ENCODE measurements at places on chromosomes 4 and X.

DNA sequence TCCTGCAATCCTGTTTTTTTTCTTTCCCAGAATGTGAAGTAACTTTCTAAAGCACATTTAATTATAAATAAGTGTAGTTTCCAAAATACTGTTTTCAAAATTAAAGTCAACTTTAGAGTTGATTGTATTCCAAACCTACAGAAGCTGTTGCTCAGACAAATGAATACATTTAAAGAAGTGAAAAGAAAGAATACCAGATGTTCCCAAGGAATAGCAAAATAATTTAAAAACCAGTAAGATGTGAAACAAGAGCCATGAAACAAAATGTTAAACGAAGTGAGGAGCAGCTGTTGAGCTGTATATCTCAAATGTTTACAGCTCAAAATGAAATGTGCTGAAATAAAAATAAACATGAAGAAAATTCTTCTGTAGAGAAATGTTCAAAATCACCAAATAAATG is 627.4 kb upstream of the NDST4 start:
- DNase-seq, result no peak

GRCh38 chrX:112844250-112844649 is 3.6 kb upstream of the AMOT start:
- DNase-seq, result no peak

DNA sequence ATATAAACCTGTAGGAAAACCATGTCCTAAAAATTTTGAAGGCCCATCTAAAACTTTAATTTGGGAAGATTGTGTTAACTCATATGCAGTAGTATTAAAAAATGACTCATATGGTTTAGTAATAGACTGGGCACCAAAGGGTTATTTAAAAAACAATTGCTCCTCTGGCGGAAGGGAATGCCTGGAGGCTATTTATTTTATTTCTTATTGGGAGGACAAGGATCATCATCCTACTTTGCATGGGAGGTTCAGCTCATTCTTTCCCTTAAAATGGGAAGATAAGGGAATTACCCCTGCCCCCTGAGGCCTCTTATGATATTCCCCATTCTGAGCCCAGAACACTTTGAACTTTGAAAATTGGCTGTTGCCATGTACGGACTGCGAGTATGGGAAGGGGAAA is 29.7 kb upstream of the MGST2 start:
- no peak for DNase-seq

- DNase-seq, result no peak
Observed at GRCh38 chr4:150591904-150592303, 10.0 kb downstream of the MAB21L2 start.

- no peak for DNase-seq
Observed at GRCh38 chr4:146506272-146506671, 15.5 kb downstream of the SLC10A7 start.

- DNase-seq, result no peak
Observed at GRCh38 chr4:151808120-151808529, 47.3 kb upstream of the GATB start.

- DNase-seq, result no peak
Observed at GRCh38 chr4:97153042-97153441, 990.2 kb downstream of the STPG2 start.

- no peak for DNase-seq
Observed at GRCh38 chrX:115486510-115486909, 74.5 kb upstream of the PLS3 start.

GRCh38 chrX:154329294-154329693 is 33.7 kb downstream of the TKTL1 start:
- DNase-seq, result no peak

GRCh38 chrX:119266364-119266995 is 30.4 kb downstream of the PGRMC1 start:
- DNase-seq, result no peak

DNA sequence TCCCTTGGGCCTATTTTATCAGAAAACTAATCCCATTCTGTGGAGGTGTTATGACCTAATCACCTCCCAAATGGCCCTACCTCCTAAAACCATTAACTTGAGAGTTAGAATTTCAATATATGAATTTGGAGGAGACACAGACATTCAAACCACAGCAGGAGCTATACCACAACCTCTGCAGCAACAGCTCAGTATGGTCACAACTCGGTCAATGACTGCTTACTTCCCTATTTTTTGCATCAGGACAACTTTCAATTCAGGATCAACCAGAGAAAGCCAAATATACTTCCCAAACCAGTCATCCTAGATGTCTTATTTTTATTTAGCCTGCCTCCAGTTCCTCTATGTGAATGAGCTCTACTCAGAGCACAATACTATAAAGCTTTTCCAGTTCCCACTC is 11.3 kb upstream of the SMARCA5 start:
- DNase-seq, result no peak

Measured in activated T-cell treated with anti-CD3 and anti-CD28 coated beads for 48 hours (primary cell).